ENCODE measurements at places on chromosomes 7 and 10.

DNA sequence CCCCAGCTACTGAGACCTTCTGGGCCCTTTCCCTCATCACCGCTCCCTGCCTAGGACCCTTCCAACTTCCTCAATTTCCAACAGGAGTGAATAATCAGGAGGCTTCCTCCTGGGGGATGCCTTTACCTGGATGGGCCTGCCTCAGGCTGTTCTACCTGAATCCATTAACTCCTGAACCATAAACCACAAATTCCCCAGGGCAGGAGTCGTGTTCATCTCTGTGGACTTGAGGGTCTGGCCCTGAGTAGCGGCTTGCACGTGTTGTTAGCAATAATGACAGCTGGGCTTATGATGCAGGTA lies 105.1 kb upstream of the GPR26 start:
- no peak for DNase-seq

DNA sequence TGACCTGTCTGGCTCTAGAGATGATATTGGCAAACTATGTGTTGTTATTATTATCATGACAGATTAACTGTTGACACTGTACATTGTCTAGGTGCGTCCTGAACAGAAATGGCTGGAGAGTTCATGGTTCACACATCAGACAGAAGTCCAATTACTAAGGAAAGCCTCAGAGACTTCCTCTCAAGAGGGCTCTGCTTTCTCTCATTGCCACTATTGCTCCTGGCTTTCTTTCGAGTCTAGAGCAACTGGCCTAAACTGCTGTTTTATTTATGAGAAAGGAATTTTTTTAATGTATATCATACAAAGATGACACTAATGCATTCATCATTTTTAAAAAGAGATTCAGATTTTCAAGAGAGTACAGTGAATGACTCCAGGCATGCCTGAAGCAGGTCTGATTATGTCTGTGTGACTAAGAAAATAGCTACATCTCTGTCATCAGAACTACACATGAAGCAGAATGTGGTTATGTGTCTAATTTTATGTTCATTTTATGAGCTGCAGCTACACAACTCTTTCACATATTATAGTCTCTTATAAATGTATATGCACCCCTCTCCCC lies 30.4 kb downstream of the NRCAM start:
- DNase-seq, result no peak

DNA sequence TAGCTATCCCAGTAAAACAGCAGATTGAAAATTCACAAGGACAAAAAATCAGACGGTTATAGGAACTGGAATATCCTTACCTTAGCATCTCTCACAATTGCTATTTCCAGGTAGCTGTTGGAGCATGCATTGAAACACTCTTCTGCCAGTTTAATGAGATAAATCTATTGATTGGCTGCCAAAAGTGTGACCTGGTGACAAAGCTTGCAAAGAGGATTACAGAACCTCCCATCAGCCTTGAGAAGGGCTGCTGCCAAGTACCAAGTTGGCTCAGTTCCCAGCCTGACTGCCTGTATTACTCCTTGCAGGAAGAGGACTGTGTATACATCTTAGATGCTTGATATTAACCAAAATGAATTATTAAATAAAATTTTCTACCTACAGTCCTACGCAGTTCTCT lies 5.1 kb downstream of the PRLHR start:
- no peak for DNase-seq

- no peak for DNase-seq
These were observed 41.3 kb downstream of the CUX1 start for GRCh38 chr7:101858437-101859385.

DNA sequence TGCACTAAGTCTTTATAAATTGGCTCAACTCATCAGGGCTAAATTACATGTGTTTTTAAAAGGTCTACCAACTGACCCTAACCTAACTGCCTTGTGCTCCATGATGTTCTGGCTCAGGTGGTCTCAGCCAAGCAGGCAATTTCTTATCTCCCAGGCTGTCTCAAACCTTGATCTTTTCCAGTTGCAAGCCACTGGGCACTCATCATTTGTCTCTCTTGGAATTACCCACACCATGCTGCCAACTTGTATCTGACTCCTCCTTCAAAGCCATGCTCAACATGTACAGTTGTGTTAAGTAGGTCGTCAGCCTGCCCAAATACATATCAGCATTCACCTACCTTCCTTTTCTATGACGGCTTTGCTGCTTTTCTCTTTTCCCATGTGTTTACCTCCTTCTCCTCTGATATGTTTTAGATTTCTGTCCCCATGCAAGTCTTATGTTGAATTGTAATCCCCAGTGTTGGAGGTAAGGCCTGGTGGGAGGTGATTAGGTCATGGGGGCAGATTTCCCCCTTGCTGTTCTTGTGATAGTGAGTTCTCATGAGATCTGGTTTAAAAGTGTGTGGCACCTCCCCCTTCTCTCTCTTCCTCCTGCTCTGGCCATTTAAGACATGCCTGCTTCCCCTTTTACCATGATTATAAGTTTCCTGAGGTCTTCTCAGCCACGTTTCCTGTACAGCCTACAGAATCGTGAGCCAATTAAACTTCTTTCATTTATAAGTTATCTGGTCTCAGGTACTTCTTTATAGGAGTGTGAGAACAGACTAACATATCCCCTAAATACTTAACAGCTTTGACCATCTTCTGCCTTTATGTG lies 130.0 kb downstream of the ELAPOR2 start:
- no peak for DNase-seq

GRCh38 chr7:16123117-16123770 lies 298.1 kb downstream of the CRPPA start:
- no peak for DNase-seq

DNA sequence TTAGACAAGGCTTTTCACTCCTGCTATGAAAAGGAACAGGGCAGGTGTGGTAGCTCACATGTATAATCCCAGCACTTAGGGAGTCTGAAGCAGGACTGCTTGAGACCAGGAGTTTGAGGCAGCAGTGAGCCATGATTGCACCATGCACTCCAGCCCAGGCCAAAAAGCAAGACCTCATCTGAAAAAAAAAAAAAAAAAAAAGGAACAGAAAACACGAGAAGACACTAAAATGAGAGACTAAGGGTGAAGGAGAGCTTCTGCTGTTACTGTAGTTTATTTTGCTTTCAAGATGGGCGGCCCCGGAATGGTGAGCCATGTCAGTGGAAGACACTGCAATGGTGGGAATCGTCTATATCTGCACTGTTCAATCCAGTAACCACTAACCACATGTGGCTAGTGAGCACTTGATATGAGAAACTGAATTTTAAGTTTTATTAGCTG lies 9.9 kb downstream of the PIP4K2A start:
- DNase-seq, result no peak

DNA sequence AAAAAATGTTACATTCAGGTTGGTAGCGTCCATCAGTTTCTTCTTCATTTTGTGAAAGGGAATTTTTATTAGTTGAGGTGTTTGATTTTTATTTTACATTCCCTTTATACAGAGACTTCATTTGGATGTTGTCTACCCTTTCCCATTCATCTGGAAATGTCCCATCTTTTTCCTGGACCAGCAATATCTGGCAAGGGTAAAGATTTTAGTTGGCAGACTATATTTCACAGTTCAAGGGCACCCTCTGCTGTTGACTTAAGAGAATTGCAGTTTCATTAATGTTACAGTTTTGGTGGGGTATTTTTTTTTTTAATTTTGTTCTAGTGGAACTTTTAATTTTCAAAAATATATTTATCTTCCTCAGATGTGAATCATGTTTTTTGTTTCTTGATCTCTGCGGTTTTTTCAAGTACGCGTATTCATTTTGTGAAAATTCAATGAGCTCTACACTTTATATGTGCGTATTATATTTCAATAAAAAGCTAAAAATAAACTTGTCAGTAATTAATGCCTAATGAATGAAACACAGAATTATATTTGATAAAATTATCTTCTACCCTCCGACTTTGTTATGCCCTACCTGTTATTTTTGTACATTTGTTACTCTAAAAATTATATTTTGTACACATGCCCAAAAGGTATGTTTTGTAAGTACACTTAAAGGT lies 97.9 kb upstream of the KLF14 start:
- no peak for DNase-seq

- DNase-seq, result no peak
These were observed 38.7 kb downstream of the LRRC20 start for GRCh38 chr10:70343712-70344111.

- DNase-seq, result no peak
These were observed 37.6 kb downstream of the PRF1 start for GRCh38 chr10:70564901-70565351.

- no peak for DNase-seq
These were observed 11.7 kb upstream of the HILPDA start for GRCh38 chr7:128443831-128444600.

GRCh38 chr10:68099736-68100135 lies 9.6 kb upstream of the MYPN start:
- DNase-seq, result no peak

GRCh38 chr7:131655866-131656265 lies 99.4 kb upstream of the PODXL start:
- DNase-seq, result no peak

- no peak for DNase-seq
These were observed 119.8 kb downstream of the ITGB8 start for GRCh38 chr7:20450536-20450935.

Data from stimulated activated CD8-positive, alpha-beta memory T cell treated with anti-CD3 and anti-CD28 coated beads, Interleukin-2, amount 100 ng/mL, for 1 hour (primary cell).